HuH-7.5 (cell line): ENCODE measurements at places on chromosomes 5 and 9.
A peak's percentile ranks its signal among the peaks of the same experiment; 100 is the strongest.

DNA sequence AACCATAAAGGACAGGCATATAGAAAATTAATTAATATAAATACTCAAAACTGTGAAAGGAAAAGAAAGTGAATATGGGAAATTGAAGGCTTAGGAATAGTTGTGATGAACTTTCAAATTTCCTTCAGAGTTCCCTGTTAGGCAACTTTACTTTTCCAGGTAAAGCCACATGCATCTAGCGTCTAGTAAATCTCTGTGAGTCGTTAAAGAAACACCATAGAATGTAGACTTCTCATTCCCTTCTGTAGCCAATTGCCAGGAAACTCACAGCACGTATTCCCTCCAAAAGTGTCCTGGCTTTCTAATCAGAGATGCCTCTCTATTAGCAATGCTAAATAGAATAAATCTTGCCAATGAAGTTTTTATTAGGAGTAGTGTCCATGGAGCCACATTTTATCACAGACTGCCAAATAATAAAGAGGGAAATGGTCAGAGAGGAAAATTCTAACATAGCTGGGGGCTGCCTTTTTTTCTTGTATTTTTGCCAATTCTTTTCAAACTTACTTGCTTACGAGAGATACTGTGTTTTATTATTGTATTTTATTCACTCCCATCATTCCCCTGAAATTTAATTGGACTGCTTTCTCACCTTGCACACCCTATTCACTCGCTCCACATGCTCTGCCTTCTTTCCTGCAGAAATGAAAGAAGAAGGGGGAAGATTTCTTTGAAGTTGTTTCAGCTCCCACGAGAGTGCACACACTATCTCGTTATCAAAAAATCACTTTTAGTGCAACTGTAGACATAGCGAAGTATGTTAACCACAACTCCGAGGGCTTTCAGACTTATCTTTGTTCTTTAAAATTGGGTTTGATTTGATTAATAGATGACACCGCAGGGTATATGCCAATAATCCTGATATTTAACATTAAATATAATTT is 439.0 kb downstream of the CSNK1G3 start:
- no peak for DNase-seq

GRCh38 chr9:90175257-90175656 is 467.4 kb downstream of the DIRAS2 start:
- DNase-seq = no peak

DNA sequence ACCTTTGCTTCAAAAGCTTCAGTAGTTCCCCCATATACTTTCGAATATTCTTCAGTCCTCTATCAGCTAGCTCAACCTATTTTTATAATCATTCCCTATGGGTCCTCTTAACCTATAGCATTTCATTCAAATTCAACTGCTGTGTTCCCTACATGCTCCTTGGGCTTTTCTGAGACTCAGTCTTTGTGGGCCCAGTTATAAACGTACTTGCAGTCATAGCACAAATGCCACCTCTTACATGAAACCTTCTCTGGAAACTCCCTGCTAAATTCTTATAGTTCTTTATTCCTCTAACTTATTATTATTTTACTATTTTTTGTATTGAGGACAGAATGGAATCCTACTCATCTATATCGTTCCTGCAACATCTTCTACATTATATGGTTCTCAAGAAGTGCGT is 24.7 kb downstream of the MLANA start:
- DNase-seq = no peak

- no peak for DNase-seq
Observed at GRCh38 chr5:143870362-143870761, 58.4 kb downstream of the HMHB1 start.

GRCh38 chr5:158780656-158781237 is 319.0 kb downstream of the EBF1 start:
- no peak for DNase-seq

DNA sequence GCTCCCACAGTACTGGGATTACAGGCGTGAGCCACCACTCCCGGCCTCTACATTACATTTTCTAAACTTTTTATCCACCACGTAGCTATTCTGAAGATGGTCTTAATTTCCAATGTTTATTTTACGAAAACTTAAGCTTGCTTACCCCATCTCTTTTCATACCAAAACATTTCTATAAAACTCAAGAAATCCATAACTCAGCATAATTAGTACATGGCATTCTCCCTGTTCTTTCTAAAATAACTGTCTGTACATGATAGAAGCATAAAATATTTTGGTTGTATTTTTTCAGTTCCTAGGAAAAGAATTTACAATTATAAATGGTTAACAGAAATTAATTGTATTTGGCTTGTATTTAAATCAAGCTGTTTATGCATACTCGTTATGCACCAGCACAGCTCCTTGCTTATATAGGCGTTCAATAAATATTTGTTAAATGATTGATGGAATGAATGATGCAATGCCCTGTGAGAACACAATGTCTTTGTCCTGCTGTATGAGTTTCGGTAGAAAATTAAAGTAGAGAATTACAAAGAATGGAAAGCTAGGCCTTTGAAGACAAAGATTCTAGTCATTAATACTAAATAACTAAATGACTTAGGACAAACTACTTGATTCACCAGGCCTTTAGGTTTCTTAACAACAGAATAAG is 384.2 kb downstream of the EFNA5 start:
- no peak for DNase-seq

GRCh38 chr5:79464695-79465332 is 49.1 kb downstream of the HOMER1 start:
- peak; percentile 12 for DNase-seq

DNA sequence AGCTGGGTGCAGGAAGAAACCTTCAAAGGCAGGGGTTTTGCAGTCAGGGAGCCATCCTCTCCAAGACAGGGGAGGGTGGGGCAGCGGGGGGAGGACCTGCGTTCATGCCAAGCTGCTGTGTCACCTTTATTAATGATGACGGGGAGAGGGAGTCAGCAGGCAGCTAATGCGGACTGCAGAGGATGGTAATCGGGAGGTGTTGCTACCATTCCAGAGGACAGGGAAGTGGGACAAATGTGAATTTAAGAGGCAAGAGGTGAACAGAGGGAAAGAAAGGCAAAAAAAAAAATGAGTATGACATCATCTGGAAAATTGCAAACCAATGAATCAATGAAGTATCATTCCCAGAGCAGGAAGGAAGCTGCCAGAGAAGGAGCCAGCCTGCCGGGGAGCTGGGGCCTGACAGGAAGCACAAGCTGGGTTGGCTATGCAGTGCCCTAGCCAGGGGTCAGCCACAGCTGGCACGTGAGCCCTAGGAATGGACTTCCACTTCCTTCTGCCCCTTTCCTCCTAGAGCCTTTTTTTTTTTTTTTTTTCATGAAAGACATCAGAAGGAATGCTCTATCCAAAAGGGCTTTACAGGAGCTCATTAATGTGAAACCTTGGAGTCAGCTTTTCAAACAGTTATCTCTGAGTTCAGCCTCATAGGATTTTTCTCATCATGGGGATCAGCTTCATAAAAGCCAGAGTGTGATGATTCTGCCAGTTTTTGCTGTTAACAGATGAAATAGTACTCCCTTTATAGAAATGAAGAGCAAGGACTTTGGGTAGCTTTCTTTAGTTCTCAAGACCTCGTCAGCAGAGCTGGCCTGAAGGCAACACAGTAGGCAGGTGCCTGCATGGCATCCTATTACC is 9.2 kb downstream of the INSYN2B start:
- DNase-seq = no peak

GRCh38 chr5:139638090-139638735 is 9.9 kb upstream of the CXXC5 start:
- peak; percentile 81 for DNase-seq

DNA sequence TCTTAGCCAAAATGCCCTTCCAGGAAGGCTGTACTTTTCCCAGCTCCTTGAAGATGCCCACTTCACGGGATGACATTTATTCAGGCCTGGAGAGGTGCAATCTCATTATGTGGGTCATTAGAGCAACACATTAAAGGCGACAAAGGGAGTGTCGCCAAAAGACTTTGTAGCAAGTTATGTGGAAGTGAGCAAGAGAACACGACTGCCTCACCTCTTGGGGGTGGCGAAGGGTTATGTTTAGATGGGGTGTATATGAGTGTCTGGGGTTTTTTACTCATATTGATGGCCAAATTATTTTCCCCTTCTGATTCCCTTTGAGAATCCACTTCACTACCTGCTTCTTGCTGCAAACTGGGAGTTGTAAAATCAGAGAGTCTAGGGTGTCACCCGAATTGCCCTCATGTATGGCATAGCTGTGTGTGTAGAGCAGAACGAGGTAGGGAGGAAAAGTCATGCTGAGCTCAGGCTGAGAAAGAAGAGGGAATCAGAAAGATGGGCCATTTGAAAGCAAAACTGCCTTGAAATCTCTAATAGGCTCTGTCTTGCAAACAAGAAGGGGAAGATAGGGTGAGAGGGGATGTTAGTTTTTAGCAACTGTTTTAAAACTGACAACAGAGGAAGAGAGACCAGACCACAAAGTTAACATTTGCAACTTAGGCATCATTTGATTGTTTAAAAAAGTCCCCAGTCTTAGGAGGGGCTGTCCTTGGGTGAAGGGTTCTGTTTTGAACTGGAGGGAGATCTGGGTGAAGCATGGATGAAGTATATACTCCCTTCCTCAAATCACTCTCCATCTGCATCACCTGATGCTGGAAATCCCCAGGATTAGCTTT is 97.1 kb upstream of the IL12B start:
- no peak for DNase-seq

DNA sequence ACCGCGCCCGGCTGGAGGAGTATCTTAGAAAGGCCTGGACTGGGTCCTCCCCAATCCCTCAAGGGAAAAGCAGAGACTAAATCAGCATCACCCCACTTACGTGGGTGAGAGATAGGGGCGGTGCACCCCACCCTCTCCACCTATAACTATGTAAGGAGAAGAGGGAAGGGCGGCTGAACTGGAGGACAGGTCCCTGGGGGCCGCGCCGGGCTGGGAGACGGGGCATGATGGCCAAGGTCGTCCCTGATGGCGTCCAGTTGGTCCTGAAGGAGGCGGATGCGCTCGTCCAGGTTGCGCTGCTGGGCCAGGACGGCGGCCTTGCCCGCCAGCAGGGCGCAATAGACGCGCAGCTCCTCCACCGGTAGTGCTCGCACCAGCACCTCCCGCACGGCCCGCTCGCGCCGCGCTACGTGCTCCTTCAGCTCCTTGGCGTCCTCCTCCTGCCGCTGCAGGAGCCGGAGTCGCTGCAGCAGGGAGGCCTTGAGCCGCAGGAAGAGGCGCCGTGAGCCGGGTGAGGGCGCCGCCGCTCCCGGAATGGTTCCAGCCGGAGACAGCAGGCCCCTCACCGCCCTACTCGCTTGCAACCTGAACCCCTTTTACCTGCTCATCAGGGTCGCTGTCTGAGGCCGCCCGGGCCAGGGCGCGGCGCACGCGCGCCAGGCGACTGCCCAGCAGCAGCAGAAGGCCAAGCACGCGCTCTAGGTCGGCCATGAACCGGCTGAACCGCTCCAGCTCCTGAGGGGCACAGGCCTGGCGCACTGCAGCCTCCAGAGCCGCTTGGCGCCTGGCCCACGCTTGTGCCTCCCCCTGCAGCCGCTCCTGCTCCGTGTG is 7.6 kb downstream of the SHROOM1 start:
- DNase-seq = no peak

GRCh38 chr9:5566054-5566618 is 55.8 kb downstream of the PDCD1LG2 start:
- no peak for DNase-seq

GRCh38 chr5:55601204-55601618 is 66.4 kb upstream of the PLPP1 start:
- DNase-seq = peak; percentile 58

DNA sequence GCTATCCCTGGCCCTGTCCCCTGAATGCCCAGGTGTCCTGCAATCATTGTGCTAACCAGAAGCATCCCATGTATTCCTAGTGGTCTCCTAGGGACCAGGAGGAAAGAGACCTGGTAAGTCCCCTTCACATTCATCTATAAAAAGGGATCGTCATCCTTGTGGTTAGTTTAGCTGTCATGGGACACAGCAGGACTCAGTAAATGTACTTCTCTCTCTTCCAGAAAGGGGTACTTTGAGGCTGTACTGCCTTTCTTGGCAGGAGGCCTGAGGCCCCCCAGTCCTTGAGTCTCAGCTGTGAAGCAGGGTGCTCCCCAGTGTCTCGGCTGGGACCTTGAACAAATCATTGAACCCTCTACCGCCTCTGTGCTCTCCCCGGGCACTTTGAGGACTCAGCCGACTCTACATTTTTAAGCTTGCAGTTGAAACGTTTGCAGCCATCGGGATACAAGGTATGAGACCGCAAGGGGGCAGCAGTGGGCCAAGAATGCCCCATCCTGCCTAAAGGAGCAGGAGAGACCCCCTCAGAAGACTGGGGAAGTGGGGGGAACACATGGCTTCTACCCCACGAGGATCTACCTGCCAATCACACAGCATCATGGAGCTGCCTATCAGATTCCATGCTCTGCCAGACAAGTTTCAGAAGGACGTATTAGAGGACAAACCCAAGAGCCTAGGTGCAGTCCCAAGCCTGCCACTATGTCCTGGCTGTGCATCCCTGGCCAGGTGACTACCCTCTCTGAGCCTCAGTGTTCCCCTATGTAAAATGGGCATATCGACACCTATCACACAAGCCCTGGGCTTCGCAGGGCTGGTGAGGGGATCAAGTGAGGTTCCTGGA is 2.4 kb upstream of the PHYKPL start:
- peak; percentile 91 for DNase-seq

DNA sequence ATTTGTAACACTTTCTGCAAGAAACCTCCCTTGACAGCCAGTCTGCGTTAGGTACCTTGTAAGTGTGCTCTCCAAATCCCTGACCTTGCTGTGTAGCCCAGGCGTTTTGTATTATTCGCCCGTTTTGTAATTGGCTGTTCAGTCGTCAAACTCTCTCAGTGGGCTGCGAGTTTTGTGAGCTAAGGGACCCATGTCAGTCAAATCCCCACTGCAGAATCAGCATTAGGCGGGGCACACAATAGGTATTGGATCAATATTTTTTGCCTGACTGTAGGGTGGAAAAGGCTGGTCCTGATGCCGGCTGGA is 665 bp downstream of the DNAJC18 start:
- no peak for DNase-seq

GRCh38 chr5:78763659-78764189 is 115.2 kb upstream of the LHFPL2 start:
- DNase-seq = no peak

- DNase-seq = no peak
Observed at GRCh38 chr9:126626127-126626925, 12.6 kb downstream of the LMX1B start.

DNA sequence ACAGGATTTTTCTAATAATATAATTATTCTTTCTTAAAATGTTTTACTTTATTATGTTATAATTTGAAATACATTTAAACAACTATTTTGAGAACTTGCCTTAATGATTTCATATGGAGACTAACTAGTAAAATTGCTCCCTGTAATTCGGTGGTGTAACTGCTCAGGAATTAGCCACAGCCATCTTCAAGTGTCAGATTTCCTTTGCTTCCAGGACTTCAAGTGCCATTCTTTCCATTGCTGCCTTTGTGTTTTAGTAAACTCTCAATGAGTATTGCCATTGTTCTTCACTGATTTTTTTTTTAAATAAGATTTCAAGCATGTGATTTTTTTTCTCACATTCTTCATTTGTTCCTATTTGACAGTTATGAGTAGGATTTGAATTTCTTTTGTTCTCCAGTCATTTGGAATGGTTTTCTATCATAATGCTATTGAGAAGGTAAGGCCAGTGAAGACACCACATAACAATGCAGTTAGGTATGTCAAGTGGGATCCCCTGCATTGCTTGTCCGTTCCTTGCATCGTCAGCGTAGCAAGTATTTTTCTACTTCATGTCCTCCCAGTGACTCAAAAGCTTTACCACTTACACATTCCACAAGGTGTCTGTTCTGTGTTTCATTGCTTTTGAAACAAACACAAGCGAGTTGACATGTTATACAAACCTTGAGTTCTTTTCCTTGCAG is 83.7 kb downstream of the LNPEP start:
- DNase-seq = no peak

- no peak for DNase-seq
Observed at GRCh38 chr9:101201630-101202029, 173.1 kb downstream of the PLPPR1 start.

GRCh38 chr9:69465473-69465872 is 140.5 kb downstream of the ENTREP1 start:
- DNase-seq = no peak
